ENCODE measurements at places on chromosomes 6 and 20.

GRCh38 chr20:43761386-43762340, 34.9 kb upstream of the GTSF1L start:
- no peak for DNase-seq

DNA sequence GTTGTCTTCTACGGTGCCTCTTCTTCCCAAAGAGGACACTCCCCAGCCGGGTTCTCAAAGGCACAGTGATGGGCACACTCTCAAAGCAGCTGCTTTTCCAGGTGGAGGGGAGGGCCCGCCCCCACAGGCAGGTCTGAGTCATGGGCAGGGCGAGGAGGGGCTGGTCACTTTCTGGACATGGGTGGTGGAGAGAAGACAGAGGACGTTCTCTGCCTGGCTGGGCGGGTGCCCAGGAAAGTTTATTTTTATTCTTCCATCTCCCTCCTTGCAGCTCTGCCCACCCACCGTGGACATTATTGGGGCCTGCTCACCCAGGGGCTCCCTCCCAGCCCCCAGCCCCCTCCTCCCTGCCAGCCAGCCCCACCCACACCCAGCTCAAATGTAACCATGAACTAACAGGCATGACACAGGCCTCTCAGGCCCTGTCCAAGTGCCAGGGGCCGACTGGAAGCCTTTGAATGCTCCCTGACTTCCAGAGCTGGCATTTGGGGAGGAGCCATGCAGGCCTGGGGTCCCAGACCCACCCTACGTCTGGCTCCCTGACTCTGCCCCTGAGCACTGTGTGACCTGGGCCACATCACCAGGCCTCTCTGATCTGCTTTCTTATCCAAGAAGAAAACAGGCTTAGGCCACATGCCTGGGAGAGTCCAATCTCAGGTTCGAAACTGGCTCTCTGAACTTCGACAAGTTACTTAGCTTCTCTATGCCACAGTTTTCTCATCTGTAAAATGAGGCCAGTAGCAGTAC, 8.0 kb downstream of the TGM2 start:
- no peak for DNase-seq

DNA sequence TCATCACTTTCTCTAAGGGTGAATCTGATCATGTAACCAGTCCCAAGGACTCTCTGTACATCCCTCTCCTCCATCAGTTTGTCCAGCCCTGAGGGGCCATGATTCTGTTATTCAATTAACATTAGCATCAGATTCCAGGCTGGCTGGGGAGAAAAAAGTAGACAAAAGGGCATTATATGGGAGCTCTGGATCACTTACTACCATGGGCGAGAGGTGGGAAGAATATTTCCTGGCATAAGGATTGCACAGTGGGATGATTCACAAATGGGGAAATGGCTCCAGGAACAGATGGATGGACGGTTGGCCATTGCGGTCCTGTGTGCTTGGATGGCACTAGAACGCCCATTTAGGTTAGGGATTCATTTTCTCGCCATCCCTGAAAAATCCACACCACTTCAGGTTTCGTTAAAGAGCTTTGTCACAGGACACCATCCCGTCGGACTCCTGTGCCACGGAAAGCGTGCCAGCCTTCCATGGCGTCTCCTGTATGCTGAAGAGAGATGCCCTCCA, 112.6 kb downstream of the THBS2 start:
- DNase-seq, result no peak

DNA sequence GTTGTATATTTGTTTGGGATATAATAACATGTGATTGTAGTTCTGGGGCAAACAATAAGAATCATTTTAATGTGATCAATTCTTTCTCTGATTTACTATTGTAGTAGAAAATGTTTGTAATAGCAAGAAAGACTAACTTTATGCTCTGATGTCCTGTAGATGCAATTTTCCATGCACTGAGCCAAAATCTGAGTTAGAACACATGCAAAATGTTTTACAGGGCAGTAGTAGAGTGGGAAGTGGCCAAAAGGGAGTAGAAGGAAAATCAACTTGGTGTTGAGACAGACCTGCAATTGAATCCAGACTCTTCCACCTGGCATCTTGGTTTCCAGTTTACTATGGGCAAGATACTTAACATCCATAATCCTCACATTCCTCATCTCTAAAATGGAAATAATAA, 93.5 kb upstream of the BMP5 start:
- no peak for DNase-seq

DNA sequence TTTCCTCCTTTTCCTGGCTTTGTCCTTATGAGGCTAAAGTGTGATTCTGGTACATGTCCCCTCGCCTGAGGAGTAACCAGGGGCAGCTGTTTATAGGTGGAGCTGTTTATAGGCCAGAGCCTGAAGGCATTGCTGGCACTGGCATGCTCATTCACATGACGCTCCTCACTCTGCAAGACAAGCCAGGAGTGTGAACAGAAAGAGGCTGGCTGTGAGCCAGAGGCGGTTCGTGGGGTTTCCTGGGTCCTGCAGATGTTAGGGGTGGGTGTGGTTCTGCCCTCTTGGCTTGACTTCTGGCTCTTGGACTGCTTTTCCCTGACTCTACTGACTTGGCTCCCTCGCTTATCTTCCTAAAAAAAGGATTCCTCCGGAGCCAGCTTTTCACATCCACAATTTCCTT, 12.8 kb upstream of the MDFI start:
- DNase-seq, result no peak

GRCh38 chr20:52290569-52290968, 99.0 kb upstream of the ZFP64 start:
- DNase-seq, result no peak
